ENCODE measurements at places on chromosomes 3 and 15.

- no peak for DNase-seq
These were observed 10.8 kb upstream of the MFSD1 start for GRCh38 chr3:158790901-158791589.

- DNase-seq: no peak
These were observed 20.4 kb downstream of the GOLM2 start for GRCh38 chr15:44308889-44309288.

DNA sequence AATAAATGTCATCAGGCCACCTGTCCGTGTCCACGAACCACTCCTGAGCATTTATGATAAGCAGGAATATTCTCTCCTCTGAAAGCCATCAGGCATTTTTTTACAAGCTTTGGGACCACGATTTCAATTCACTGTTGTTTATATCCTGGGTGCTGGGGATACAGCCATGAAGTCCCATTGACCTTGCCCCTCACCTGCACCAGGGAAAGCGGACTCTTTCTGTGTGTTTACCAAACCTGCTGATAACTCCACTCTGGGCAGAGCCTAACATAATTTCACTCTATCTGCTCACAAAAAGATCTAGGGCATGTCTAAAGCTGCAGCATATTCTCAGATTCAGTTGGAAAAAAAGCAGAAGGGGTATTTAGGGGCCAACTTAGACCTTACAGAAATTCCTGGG lies 4.8 kb downstream of the DNASE1L3 start:
- DNase-seq: no peak

DNA sequence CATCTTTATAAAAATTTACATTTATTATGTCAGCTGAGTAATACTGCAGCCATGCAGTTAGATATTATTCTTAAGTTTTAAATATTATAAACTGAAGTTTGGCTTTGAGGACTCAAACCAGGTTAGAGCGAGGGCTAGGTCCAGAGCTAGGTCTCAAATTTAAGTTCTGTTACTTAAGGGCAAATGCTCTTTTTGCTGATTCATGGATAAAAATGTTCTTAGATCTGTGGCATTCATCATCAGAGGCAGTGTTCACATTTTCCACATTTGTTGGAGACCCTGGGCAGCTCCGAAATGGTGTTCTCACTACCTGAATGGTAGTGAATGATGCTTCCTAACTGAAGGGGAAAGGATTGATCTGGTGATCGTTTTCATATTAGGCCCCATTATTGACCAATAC lies 121.4 kb upstream of the MB21D2 start:
- DNase-seq: no peak

DNA sequence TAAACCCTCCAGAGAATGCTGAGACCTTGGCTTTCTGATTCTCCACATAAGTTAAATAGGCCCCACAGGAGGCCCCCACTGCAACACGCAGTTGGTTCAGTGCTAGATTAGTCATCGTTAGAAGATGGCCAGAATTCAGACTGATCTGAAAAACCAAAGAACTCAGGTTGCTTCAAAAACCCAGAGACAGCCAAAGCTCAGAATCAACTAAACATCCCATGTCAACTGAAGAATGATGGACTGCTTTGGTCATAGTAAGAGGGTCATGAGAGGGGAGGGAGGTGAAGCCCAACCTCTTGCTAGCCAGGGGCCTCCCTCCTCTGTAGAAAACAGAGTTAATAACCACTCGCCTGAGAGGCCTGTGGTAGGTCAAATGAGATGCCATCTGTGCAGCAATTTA lies 93.1 kb downstream of the AKAP13 start:
- no peak for DNase-seq

- DNase-seq: no peak
These were observed 20.3 kb downstream of the GYG1 start for GRCh38 chr3:149011676-149012075.

GRCh38 chr3:105774444-105775180 lies 94.2 kb downstream of the CBLB start:
- no peak for DNase-seq

- no peak for DNase-seq
These were observed 508.2 kb upstream of the TGFBR2 start for GRCh38 chr3:30098243-30098642.

- no peak for DNase-seq
These were observed 44.7 kb downstream of the BOC start for GRCh38 chr3:113255854-113256615.

- no peak for DNase-seq
These were observed 48.2 kb upstream of the VGLL4 start for GRCh38 chr3:11691767-11692531.

- no peak for DNase-seq
These were observed 9.1 kb downstream of the HDC start for GRCh38 chr15:50256188-50257041.

DNA sequence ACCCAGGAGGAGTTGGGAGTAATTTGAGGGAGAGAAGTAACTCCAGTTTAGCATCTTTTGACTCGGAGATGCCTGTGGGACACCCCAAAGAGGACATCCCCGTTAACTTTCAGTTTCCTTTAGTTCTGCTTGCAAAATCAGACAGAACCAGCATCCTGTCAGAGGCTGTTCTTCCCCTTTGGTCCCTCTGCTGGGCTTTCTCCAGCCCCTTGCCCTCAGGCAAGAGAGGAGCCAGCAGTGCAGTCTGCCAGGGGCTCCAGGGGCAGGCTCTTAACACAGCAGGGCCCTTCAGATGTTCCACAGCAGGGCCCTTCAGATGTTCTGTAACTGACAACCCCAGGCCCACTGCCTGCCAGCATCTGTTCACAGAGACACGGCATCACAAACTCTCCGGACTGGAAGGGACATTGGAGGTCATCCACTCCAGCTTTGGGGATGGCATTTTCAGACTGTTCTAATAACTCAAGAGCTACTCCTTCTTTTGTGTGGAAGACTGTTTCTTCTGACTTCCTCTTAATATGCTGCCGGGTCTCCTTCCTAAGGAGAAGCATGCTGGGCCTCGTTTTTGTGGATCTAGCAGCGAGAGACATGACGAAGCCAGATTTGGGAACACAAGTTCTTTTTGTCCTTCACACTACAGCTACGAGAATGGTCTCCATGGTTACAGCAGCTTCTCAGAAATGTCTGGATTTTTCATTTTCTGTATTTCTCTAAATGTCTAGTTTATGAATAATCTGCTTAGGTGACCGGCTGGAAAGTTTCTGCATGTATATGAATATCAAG lies 51.9 kb downstream of the KY start:
- DNase-seq: no peak

DNA sequence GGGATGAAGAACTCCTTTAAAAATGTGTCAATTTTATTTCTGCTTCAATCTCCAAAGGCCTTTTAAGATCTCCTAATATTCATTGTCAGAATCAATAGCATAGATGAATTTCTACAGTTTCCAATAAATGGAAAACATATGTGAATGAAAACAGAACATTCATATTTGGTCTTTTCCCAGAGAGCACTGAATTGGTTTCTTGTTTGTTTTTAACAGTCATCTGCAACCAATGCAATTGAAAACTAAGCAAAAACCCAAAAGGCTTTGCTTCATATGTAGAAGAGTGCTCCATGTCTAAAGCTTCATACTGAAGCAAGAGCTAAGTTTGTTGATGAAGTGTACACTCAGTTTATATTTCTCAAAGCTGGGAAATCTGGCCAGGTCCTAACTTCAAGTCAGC lies 426.5 kb upstream of the CDIN1 start:
- DNase-seq: no peak

GRCh38 chr3:101518421-101518871 lies 5.4 kb upstream of the SENP7 start:
- no peak for DNase-seq

DNA sequence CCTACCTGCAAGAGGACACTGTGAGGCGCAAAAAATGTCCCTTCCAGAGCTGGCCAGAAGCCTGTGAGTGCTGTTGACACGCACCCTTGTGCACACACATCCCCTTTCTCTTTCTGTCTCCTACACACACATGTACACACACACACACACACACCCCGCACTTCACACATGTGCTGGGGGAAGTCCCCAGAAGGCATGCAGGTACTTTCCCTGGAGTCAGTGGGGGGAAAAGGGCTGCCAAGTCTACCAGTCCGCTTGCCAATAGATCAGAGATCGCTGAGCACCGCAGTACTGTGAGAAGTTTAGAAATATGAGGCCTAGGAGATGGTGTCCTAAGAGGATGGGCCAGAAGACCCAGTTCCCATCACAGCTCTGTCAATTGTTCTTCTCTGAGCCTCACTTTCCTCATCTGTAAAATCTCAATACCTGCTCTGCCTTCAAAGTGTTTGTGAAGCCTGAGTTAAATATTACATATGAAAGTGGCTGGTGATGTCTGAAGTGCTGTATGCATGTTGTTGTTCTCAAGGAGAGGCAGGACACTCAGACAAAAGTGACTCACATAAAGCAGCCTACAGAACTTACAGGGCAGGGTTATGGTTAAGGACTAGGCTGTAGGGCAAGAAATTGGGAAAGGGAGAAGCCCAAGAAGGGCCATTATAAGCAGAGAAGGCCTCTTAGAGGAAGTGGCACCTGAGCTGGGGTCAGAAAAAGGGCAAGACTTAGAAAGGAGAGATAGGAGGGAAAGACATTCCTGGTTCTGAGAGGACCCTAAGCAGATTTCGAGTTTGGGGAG lies 6.8 kb downstream of the IL17RE start:
- no peak for DNase-seq

DNA sequence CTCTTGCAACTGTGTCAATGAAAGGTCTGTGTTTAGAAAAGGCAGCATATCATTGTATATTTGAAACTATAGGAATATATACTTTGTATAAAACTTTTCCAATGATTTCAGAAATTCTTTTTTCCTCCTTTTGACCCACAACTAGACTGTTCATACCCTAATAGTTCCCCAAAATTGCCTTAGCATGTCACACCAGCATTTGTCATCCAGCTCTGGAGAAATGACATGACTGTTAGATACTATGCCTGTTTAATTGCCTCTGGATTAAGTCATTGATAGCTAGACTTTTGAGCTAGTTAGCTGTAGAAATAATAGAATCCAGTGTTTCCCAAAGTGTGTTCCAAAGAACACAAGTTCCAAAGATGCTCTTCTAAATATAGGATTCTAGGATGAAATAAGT lies 32.4 kb downstream of the B3GALNT1 start:
- no peak for DNase-seq

DNA sequence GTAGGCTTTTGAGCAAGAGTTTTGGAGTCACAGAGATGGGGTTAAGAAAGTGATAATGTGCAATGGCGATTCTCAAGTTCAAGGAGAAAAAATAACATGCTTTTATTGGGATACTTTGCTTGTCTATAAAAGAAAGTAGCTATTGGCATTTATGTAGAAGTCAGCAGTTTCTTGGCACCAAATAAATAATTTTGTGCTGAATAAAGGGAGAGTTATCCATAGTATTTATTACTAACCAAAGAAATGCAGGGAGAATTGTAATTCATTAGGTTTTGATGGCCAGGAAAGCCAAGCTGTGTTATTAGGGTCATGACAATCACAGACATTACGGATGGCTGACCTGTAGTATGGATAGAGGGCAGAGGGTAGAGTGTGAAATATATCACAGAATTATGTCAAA lies 33.1 kb downstream of the BTD start:
- DNase-seq: no peak

- DNase-seq: no peak
These were observed 121.9 kb upstream of the DPH6 start for GRCh38 chr15:35667908-35668307.

- no peak for DNase-seq
These were observed 99.7 kb downstream of the VGLL4 start for GRCh38 chr3:11543948-11544387.

- DNase-seq: peak; percentile 73
These were observed 927 bp downstream of the CHDH start for GRCh38 chr3:53845103-53845880.

DNA sequence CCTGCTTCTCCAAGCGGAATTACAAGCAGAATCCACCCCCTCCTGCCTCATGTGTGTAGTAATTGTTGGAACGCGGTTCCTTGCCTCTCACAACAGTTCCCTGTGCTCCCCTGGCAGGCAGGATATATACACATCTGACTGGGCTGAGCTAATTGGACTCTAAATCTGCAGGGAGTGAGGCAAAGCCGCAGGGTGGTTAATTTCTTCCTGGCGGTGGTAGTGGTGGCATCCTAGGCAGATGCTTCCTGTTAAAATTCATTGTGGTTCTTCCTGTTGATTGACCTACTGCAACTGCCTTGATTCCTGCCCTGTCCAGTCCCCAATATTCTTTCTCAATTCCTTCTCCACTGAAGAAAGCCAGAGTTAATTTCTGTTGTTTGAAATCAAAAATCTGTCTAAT lies 202.9 kb upstream of the PROK2 start:
- DNase-seq: no peak

GRCh38 chr3:57826245-57826951 lies 70.3 kb downstream of the SLMAP start:
- no peak for DNase-seq

GRCh38 chr15:95519887-95520286 lies 810.6 kb upstream of the NR2F2 start:
- no peak for DNase-seq

GRCh38 chr3:95394286-95394685 lies 1331.4 kb downstream of the NSUN3 start:
- no peak for DNase-seq

GRCh38 chr3:170387950-170388349 lies 30.4 kb downstream of the SKIL start:
- DNase-seq: no peak

- DNase-seq: no peak
These were observed 180.6 kb downstream of the CHL1 start for GRCh38 chr3:377158-377561.

DNA sequence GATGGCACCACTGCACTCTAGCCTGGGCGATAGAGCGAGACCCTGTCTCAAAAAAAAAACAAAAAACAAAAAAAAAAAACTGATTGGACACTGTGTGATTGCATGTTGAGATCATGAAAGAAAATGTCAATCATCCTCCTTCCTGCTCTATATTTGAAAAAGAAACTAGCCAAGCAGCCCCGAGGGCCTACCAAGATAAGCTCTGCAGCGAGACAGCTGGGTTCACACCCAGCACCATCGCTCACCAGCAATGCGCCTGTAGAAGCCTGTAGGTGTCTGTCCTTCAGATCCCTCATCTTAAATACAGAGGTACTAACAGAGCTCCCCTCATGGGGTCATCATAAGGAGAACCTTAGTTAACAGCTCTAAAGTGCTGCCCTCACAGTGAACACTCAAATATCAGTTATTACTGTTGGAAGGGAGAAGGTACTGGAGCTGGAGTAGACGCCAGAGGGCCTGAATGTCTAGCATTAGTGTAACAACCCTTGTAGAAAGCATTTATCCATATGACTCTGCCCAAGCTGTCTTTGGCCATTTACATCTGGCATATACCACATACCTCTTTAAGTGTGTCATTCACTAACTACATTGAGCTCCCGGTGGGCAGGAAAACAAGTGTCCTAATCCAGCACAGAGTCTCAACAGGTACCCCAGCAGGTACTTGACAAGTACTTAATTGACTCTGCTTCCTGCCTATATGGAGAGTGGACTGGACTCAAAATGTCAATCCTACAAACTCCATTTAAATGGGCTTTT lies 22.9 kb downstream of the MYLK start:
- DNase-seq: no peak

GRCh38 chr3:107085261-107085660 lies 292.0 kb upstream of the CCDC54 start:
- DNase-seq: no peak

GRCh38 chr15:58434334-58434875 lies 2.6 kb downstream of the LIPC start:
- no peak for DNase-seq

- DNase-seq: no peak
These were observed 209.4 kb upstream of the DPH6 start for GRCh38 chr15:35755237-35755802.

- no peak for DNase-seq
These were observed 7.9 kb upstream of the BCL2A1 start for GRCh38 chr15:79978655-79979514.
